ENCODE measurements at places on chromosomes 13 and 19. TPM values are rescaled to one million over a fixed set of nuclear protein-coding genes. Genes with fewer than 3 reads are reported as not detected.

Gene FAM216B
- total RNA-seq, result not detected

Gene PSG11
- total RNA-seq, result not detected

Gene GFY
- not detected for total RNA-seq

Gene GIPR
- total RNA-seq, result 0.96 TPM

Gene IZUMO2
- total RNA-seq, result not detected

All from tracheal epithelial cell (primary cell).